ENCODE measurements at places on chromosomes 2 and 18.

DNA sequence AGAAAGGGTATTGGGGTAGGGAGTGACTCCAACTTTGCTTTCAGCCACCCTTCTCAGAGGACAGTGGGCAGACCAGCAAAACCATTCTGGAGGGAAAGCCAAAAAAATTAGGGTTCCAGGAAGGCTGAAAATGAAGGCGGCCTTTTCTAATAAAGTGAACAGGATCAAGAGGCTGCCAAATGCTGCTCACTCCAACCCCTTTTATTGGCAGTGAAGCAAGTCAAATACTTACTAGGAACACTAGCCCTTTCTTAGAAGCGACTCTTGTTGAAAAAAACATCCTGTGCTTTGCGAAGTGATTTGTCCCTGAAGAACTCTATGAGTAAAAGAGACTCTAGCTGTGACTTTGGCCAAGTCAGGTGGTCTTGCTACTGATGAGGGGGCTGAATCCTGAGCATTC lies 83.6 kb upstream of the CYP1B1 start:
- no peak for DNase-seq

GRCh38 chr18:9177466-9177865 lies 40.9 kb downstream of the ANKRD12 start:
- DNase-seq, result no peak

DNA sequence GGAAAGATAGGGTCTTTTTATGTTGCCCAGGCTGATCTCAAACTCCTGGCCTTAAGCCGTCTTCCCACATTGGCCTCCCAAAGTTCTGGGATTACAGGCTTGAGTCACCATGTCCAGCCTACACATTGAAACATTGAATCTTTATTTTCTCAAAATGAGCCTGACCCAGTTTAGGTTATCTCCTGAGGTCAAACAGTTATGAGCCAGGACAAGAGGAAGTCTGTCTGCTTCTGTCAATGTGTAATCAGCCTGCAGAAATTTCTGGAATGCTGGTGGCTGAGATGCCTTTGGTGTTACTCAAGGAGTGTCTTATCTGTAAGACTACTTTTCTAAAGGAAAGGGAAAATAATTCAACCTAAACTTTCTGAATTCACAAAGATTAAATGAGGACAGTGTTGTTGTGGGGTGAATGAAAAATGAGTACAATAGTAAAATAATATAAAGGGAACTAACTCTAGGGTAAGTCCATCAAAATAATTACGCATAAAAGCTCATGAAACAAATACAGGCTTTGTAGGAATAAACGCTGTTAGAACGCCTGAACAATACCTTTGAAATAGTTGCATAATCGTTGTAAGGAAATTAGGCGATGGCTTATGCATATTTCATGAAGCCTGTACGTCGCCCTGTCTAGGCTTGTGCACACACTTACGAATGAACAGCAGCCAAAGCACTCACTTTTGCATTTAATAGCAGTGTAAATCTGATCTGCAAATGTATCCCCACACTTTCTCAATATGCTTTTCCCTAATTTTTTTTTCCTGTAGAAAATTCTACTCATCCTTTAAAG lies 260.8 kb downstream of the RDH14 start:
- DNase-seq, result peak; percentile 26

- DNase-seq, result no peak
These were observed 19.3 kb downstream of the GAD1 start for GRCh38 chr2:170836027-170836426.

GRCh38 chr2:178345951-178346350 lies 105.0 kb downstream of the PRKRA start:
- DNase-seq, result no peak

DNA sequence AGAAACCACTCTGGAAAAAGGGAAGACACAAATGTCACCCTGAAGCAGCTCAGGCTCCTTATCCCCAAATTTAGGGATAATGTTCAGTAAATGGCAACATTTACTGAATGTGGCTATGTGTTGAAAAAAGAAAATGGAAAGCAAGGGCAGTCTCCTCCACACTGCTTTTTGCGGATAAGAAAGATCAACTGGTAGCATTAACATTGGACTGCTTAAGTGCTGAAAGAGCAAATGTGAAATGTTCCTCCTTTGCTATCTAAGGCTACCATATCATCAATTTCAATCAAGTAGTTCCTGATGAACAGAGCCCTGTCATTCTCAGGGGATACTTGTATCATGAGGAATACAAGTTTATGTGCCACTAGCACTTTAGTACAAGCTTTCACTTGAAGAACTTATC lies 12.5 kb downstream of the FBXO11 start:
- no peak for DNase-seq

GRCh38 chr18:55413474-55413873 lies 174.5 kb downstream of the TCF4 start:
- no peak for DNase-seq

GRCh38 chr2:100207411-100207885 lies 65.1 kb upstream of the AFF3 start:
- DNase-seq, result no peak

DNA sequence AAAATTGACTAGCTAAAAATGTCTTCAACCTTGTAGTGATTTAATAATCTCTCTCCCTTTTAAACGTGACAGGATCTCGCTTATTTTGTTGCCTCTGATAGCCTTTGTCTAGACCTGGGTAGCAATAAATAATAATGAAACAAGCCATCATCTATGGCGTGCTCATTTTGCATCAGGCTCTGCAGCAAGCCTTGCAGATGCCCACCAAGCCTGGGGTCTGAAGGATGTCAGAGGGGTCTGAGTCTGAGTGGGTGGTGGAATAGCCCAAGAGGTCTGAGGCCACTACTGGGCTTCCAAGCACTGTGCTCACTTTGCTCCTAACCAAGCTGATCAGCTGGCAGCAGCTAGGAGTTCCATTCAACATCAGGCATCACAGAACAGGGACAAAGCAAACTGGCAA lies 109.4 kb downstream of the GYPC start:
- DNase-seq, result no peak

GRCh38 chr18:47246027-47246971 lies 5.2 kb downstream of the SKOR2 start:
- no peak for DNase-seq

GRCh38 chr2:158115202-158115767 lies 13.6 kb downstream of the UPP2 start:
- no peak for DNase-seq

DNA sequence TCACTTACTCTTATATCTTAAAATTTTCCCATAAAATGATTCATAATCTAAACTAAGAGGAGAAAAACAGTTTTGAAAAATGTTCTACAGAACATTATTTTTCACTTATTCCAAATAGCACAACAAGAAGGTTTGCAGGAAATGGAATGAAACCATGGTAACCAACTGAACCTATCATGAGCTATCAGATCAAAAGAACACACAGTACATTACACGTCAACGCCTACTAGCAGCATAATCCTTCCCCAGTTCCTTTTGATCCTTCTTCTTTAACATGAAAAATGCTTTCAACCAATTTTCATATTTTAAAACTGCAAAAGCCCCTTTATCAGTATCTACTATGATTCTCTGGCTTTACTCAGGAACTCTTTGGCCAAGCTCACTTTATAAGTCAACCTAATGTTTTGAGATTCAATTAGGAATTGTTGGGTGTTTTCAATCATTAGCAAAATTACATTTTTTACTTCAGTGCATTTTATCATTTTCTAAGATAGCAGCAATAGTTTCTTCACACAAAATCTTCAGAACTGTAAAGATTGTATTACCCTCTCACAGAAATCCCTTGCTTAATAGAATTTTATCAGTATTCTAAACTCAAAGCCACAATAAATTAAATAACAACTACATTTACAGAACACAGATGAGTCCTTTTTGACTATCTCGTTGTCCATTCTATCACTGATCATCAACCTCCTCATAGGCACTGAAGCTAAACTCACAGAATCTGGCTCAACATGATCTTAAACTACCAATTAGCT lies 102.5 kb downstream of the CHN1 start:
- DNase-seq, result no peak

DNA sequence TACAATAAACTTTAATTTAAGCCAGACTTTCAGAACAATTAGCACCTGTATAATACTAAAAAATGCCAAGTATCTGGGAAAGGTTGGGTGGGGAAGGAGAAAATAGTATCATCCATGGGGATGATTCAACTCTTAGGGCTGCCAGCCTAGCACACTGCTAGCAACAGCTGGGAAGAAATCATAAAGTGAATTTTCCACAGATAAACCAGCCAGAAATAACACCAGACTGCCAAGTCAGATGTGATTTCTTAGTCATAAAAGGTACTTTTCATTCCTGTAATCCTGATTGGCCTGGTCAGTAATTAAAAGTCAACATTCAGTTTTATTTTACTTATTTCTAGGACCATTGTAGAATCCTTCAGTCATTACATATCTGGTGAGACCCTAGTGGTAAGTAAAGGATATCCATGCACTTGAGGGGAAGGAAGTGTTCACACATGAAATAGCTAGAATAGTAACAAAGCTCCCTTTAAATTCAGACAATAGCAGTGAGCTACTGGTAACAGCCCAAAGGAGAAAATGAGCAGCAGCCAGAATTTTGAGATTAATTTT lies 59.4 kb downstream of the LIMS1 start:
- DNase-seq, result no peak

GRCh38 chr2:18067588-18068384 lies 189.3 kb downstream of the KCNS3 start:
- no peak for DNase-seq

- no peak for DNase-seq
These were observed 84.5 kb downstream of the COL5A2 start for GRCh38 chr2:189095101-189095500.

DNA sequence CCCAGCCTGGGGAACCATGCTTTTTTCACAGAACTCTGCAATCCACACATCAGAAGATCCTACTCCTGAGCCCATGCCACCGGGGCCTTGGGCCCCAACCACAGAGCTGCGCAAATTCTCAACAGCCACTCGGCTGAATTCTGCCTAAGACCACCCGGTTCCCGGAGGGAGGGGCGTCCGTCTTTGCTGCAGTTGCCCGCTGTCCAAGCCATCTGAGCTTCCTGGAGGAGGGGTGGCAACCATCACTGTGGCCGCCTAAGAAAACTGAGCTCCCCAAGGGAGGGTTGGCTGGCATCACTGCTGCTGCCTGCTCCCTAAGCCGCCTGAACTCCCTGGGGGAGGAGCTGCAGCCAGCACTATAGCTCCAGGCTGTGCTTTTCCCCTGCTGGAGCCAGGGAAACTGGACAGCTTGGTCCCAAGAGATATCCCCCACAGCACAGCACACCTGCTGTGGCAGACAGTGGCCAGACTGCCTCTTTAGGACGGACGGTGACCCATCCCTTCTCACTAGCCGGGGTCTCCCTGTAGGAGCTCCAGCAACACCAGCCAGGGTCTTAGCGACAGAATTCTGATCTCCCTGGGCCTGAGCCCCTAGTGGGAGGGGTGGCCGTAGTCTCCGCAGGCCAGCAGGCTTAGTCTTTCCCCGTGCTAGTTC lies 1411.6 kb upstream of the CDH2 start:
- DNase-seq, result no peak

DNA sequence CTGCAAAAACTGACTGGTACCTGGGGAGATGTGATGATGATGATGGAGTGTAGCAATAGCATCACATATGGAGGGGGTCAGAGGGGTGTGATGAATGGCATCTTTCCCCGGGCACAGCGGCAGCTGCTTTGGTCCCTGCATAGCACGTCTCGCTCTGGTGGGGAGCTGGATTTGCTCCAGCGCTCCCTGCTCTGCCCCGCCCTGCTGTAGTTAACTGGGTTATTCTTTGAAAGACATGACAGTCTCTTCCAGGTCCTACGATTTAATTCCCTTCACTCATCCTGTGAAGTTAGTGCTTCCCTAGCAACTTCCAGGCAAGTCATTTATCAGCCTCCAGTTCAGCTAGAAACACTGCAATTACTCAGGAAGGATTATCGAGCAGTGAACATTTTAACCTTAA lies 463.1 kb downstream of the TSN start:
- DNase-seq, result no peak

GRCh38 chr2:152165780-152166179 lies 9.8 kb downstream of the STAM2 start:
- no peak for DNase-seq

DNA sequence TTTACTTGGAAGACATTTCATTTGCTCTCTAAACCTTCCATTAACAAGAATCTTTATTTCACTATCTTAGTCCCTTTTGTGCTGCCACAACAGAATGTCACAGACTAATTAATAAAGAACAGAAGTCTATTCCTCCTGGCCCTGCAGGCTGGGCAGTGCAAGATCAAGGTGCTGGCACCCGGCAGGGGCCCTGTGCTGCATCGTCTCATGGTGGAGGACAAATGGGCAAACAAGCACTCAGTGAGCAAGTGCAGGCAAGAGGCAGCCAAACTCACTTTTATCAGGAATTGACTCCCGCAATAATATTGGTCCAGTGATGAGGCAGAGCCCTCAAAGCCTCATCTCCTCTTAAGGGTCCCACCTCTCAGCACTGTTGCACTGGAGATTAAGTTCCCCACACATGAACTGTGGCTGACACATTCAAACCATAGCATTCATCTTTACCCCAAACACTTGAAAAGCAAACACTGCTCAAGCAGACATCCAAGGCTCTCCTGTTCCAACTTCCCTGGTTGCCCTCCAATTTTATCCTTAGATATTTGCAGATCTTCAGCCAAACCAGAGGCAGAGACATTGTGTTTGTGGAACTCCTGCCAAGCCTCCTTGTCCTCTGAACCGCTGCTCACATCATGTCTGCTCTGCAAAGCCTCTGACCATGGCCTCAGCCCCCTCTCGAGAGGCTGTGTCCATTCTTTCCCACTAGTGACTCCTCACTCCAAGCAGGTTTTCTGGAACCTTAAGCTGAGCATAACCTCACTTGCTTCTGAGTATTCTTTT lies 404.4 kb upstream of the SOX11 start:
- no peak for DNase-seq

- no peak for DNase-seq
These were observed 1.6 kb downstream of the ST8SIA3 start for GRCh38 chr18:57353940-57354461.

DNA sequence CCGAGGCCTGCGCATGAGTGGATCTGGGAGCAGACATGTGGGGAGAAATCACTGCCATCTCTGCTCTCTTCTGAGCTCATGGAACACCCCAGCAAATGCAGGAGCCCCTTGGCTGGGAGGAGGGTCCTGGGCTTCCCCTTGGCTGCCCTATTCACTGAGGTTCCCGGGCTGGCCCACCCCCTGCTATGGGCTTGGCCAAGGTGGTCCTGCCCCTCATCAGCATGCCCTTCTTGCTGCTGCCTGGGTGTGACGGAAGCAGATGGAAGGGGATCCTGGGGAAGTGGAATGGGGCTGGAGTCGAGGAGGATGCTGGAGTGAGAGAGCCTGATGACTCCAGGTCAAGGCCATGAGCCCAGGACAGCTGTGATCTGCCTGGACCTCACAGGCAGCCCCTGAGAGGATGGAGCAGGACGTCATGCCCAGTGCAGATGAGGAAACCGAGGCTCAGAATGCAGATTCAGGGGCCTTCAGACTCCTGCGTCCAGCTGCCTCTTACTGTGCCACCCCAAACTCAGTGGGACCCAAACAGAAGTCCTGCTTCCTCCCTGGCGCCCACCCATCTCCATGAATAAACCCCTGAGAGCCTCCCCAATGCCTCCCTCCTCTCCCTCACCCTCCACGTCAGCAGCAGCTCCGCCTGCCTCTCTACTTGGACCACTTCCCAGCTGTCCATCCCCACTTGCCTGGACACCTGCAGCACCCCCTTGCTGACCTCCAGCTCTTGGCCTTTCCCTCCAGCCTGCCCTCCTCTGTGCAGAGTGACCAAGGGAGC lies 4.0 kb downstream of the SNED1 start:
- no peak for DNase-seq

All from RKO (cell line).